ENCODE measurements at places on chromosomes 7 and 10.

DNA sequence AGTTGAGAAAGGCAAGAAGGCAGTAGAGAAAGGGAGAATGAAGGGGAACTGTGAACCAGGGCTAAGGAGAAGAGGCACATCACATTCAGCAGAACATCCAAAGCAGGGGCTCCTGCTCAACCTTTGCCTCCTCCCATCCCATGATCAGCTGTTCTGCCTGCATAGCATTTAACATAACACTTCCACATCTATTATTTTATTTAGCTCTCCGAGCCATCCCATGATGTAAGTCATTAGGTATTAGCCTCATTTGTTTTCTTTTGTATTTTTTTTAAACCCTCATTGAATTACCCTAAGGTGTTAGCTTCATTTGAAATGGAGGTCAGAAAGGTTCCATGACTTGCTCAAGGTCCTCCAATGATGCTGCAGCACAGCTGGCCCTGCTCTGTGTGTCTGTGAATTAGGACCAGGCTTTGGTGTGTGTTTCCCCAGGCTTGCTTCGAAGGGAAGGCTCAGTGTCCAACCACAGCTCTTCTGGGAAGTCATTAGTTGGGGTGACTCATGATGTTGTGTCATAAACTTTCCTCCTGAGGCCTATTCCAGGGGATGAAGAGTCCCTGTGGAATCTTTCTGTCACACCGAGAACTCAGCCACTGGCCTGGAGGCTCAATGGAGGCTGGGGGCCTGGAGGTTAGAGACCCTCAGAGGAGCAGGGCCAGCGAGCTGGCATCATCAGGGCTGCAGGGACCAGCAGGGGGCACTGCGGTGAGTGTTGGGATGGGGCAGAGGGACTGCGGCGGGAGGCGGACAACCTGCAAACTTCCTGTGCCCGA is 16.5 kb downstream of the NPFFR1 start:
- DNase-seq = no peak

- no peak for DNase-seq
Observed at GRCh38 chr7:36155811-36156361, 2.8 kb downstream of the EEPD1 start.

DNA sequence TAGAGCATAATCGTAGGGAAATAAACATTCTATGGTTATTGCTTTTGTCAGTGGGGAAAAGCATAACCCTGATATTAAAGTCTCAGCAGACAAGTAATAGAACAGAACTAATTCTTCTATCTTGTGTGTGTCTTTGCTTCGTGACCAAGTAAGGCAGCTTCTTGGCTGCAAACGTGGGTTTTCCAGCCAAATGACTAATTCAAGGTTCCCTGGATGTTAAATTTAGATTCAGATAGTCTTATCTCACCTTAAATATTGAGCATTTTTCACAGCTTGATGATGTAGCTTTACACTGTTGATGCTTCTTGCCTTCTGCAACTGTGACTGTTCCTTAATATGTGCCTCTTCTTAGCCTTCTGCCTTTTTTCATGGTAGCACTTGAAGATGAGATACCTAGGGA is 113.0 kb downstream of the EXOC4 start:
- DNase-seq = no peak

DNA sequence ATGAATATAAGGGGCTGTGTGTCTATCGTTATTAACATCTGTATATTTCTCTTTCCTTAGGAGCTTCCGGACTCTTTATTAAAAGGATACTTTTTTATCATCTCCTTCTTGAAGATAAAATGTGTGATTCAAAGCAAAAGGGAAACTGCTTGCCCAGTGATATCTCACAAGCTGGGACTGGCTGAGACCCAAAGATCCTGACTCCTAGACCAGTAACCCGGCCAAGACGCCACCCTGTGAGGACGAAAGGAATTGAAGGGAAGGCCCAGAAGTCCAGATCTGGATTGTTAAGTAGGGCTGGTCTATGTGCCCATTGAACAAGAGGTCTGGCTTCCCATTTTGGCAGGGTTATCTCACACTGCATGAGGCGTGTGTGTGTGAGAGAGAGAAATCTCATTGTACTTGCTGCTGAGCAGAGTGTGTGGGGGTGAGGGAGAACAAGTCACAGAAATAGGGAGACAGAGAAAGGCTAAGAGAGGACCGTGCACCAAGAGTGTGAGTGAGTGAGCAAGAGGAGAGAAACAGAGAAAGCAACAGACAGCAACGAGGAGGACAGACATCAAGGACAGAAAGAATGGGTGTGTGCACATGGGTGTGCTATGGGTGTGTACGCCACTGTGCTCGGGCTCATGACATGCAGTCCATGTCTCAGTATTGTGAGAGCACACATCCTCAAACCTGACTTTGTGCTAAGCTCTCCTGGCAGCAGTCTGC is 75.4 kb downstream of the PLXNA4 start:
- no peak for DNase-seq

GRCh38 chr10:72255977-72256729 is 17.6 kb upstream of the DDIT4 start:
- DNase-seq = no peak

DNA sequence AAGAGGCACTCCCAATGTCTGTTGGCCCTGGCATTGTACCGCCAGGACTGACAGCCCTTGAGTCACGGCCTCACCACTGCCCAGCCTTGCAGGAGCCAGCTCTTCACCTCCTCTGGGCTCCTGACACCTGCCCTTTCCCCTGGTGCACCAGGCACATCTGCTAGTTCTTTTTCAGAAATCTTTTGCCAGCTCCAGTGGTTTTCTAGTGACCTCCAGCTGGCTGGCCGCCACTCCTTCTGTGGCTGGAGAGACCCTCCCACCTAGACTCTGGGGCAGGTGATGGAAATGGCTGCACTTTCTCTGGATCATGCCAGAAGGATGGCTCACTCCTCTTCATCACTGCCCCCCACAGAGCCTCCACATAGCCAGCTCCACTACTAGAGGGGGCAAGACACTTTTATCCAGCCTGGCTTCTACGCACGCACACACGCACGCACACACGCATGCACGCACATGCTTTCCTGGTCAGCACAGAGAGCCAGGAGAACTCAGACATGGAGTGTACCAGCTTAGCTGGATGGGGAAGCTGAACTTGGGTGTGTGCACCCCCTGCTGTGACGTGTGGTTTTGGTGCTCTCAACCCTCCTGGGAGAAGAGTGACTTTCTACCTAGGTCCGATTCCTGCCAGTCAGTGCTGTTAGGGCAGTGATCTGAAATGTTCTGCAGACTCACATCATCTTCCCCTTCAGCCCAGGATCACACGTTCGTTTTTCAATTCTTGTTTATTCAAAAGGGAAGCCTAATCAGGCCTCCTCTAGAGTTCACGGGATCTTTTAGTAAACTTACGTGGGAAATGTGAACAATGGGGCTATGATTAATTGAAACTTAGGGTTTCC is 222.0 kb downstream of the PRPF18 start:
- no peak for DNase-seq

GRCh38 chr10:113947184-113948041 is 93.0 kb downstream of the NHLRC2 start:
- DNase-seq = no peak

- DNase-seq = no peak
Observed at GRCh38 chr7:141073641-141074161, at the start of gene TMEM178B. Gene TMEM178B (plus strand): TSS chr7:141074064.

DNA sequence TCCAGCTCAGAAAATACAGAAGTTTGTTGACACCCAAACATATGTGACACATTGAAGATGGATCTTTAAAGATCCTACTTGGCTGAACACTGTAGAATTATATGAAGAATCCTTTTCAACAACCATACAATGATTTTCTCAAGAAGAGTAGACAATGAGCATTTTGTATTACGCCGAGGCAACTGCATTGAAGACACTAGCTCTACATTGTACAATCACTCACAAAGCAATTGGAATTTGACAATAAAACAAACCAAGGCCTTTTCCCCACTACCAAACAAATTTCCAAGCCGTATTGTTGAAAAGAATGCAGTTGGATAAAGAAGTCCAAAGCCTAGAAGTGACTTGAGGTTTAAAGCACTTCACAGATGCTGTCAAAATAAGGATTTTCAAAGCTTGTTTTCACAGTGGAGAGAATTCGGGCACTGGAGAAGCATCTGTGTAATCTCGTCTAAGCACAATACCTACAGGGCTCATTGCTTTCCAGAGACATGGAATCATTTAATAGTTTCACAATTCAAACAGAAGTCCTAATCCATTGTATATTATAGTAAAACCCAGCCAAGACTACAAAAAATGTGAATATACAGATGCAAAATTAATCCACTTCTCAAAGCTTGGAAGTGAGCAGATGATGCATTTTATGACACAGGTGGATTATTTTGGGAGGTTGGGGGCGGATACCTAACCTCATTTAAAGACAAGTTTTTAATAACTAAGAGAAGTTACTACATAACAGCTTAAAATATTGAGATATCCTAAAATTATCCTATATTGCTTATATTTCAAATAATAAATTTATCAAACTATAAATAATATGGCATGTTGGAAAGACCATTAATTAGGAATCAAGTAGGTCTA is 78.6 kb downstream of the SORCS1 start:
- DNase-seq = no peak

GRCh38 chr10:76303682-76304316 is 872.4 kb downstream of the LRMDA start:
- DNase-seq = no peak

- DNase-seq = no peak
Observed at GRCh38 chr7:157719705-157720655, 383.2 kb downstream of the DNAJB6 start.

GRCh38 chr7:105723572-105723971 is 142.3 kb upstream of the EFCAB10 start:
- DNase-seq = no peak

DNA sequence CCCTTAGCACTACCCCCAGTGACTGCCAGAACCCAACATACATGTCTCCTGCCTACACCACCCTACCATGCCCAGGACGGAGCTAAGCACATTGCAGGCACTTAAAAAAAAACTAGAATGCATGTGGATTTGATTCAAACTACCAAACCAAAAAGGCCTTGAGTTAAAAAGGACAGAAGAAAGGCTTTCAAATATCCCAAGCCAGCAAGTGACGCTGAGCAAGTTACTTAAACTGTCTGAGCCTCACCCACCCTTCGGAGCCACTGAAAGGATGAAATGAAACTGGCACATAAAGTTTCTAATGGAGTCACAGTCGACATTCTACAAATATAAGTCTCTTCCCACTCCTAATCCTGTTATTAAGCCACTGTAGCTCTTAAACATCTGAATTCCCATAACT is 1.8 kb downstream of the CPXM2 start:
- DNase-seq = no peak

DNA sequence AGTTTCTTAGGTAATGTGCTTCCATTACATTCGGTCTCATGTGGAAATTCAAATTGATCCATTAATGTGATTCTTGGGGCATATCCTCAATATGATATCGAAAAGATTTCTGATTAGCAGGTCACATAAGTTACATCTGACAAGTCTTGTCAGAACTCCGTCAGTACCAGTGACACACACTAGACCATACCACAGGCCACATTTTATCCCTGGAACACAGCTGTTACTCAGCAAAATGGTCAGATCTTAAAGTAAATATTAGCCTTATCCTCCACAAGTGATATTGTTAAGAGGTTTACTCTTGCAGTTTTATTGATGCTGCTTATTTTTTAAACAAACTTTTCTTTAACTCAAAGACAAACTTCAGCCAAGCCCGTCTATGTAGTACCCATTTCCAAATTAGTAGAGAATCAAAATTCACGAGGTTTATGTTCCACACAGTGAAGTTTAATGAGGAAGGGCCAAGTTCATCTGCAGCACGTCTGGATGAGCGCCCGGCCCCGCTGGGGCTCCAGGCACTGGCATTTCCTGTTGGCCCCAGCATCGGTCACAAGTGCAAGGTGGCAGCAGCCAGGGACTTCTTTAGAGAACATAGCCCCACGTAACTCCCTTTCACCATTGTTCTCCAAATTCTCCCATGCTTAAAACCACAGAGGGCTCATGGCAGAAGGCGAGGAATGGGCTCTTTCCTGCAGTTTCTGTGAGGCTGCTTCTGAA is 132.2 kb downstream of the VIPR2 start:
- no peak for DNase-seq

GRCh38 chr7:142809671-142810070 is 38.9 kb downstream of the PRSS2 start:
- DNase-seq = peak; percentile 64
